ENCODE measurements at places on chromosomes 7 and 10.

DNA sequence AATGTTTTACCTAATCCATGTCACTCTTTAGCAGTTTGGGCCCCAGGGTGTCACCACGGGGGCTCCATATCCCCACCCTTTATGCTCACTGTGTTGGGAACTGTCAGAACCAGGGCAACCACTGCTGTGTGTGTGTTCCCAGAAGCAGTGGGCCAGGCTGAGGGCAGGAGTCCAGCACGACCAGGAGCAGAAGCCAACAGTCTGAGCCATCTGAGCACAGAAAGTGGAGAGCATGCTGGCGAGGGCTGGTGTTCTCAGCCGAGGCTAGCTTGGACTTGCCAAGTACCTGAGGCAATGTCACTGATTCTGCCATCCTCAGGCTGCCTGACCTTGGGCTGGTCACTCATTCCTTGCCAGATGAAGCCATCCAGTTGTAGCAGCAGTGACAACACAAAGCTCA, 285.0 kb downstream of the BMPER start:
- no peak for DNase-seq

DNA sequence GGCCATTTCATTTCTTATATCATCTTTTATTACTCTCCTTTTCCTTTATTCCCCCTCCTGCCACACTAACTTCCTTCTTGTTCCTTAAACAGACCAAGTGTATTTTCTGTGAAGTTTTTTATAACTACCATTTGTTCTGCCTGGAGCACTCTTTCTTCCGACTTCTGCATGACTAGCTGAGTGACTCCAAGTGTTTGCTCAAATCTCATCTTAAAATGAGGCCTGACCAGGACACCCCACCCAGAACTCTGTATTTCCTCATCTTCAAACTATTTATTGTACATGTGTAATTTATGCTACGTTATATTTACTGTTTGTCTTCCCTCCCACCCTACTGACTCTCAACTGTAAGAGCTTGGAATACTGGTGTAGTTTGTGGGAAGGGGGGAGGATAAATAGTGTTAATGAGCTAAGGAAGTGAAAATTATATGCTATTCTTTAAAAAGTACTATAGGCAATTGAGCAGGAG, 3.2 kb downstream of the MINDY3 start:
- no peak for DNase-seq

DNA sequence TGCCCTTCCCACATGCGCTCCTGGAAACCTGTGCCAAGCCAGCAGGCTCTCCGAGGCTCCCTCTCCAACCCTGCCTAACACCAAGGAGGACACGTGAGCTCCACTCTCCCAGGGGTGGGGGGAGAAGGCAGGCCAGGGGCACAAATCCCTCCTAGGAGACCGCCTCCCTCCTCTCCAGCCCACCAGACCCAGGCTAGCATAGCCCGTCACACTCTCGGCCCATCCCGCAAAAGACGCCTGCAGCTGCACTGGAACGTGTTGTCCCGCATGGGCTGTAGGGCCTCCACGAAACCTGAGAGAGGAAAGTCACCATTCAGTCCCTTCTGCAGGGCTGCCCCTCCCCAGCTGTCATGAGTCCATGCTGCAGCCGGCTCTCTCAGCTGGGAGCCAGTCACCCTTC, 126.3 kb downstream of the MAD1L1 start:
- no peak for DNase-seq

DNA sequence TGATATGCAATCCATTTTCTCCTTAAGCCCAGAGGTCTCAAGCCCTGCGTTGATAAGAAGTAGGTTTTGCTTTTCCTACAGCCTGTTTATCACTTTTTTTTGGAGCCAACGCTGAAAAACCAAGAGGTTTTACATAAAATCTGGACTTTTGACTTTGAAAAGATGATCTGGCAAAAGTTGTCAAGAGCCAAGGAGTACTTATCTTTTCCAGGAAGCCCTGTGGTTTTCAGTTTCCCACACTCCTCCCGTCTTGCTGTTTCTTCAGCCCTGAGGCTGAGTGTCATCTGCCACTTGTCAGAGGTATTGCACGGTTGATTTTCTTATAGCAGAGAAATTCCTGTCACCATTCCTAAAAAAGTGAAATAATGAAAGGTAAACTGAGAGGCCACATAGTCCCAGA, 108.7 kb downstream of the TYW1 start:
- DNase-seq, result no peak

DNA sequence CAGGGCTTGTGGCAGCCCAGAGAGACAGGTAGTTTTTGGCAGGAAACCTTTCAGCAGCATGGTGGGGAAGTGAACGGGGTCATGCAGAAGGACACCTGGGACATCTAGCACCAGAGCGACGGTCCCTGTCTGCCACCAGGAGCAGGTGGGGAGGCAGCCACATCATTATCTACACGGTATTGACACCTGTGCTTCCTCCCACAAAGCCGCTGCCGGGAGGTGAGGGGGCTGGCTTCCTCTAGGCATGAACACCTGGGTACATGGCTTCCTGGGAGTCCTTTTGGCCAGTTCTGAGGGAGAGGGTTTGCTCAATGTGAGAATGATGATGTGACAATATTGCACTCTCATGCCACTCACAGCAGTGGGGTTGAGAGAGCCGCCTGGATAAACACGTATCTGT, 275.2 kb downstream of the ACTR3B start:
- DNase-seq, result no peak

DNA sequence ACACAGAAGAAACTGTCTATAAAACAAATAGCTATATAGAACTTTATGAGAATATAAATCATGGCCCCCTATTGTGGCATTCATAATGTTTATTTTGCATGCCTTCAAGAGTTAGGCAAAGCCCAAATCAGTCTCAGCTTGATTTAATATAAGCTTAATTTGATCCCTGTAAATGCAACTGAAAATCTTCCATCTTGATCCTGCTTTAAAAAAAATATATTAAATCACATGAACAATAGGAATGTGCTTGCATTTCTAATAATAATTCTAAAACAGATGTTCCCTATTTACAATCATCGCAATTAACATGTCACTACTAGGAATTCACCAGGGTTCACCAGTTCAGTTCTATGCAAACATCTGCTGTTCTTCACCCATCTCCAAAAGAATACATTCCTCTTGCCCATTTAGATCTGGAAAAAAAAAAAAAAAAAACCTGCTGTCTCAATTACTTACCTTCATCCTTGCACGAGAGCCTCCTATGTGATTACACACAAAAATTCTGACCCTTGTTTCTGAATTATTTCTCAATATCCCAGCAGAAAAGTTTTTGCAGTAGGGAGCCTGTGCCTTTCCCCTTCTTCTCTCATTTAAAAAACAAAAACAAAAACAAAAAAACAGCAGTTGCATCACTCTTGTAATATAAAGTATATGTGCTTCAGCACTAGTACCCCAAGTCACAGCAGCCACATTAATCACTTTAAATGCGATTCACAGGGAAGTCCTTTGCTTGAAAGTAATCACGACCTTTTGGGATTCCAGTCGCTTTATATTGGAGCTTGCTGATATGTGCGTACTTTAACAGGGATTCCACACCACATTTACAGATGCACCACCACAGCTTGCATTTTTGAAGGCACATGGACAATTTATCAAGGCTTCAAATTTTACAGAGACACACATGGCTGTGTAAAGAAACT, 194.8 kb upstream of the KMT2E start:
- no peak for DNase-seq

- no peak for DNase-seq
These were observed 26.8 kb upstream of the MGMT start for GRCh38 chr10:129440247-129440646.

DNA sequence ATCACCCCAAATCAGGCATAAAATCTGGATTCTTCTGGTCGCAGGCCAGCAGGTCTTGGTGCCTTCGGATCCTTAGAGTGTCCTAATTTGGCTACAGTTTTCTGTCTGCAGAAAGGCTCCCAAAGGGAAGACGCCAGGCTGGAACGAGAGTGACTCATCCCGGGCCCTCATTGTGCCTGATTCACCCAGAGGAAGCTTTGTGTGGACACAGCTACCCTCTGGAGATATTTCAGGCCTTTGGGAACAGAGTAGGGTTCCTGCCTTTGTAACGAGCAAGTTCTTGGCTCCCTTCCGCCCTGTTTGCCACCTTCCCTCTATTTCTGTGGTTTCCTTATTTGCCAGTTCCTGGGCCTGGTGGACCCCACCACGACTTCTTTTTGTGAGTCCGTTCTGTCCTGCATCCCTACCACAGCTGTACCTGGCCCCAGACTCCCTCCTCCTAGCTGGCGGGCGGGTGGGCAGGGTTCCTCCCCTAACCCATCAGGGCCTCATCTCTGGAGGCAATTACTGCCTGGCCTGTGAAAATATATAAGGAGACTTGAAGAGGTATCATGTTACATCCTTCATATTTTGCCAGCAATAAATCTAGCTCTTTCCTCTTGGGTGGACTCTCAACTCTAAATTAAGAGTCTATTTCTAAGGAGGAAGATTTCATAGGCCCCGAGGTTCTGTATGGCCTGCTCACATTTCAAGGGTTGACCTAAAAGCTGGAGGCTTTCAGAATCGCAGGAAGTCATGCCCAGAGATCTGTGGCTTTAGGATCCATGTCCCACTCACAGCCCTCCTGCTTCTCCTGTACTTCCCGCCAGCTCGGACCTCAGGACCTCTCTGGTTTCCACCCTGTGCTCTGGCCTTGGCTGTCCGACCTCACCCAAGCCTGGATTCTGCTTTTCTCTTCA, 219.2 kb upstream of the ZNF32 start:
- DNase-seq, result no peak

DNA sequence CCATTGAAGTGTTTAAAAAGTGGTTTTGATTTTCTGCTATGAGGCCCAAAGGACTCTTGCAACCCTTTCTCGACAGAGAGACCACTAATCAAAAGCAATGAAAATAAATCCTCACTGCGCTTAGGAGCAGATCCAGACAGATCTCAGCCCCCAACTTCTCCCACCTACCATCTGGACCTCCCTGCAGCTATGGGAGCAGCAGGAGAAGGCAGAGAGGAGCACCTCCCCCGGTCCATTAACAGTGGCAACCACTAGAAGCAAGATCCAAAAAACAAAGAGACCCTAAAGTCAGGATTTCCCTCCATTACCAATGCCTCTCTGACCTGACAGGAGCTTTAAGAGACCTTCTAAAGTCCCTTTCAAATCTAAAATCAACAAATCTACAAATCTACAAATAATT, 99.0 kb upstream of the LSM8 start:
- DNase-seq, result no peak

DNA sequence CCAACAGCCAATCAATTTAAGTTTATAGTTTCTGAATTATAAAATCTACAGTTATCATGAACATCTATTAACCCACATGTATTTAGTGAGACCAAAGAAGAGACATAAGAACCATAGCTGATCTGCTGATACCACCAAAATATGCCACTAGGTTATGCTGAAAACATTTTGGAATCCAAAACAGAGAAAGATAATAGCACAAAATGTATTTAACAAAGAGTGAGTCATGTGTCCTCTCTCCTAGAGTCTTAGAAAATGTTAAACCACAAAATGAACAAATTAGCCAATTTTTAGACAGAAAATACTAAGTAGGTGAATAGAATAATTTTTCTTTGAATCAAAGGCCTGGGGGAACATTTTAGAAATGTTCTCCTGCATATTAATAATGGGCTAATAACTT, 527.5 kb downstream of the GPAM start:
- no peak for DNase-seq

GRCh38 chr10:23981520-23982309, 227.2 kb upstream of the KIAA1217 start:
- no peak for DNase-seq

GRCh38 chr7:75995996-75996395, 1.6 kb upstream of the TMEM120A start:
- DNase-seq, result no peak

GRCh38 chr10:12729885-12730284, 271.6 kb downstream of the CCDC3 start:
- DNase-seq, result peak; percentile 20

DNA sequence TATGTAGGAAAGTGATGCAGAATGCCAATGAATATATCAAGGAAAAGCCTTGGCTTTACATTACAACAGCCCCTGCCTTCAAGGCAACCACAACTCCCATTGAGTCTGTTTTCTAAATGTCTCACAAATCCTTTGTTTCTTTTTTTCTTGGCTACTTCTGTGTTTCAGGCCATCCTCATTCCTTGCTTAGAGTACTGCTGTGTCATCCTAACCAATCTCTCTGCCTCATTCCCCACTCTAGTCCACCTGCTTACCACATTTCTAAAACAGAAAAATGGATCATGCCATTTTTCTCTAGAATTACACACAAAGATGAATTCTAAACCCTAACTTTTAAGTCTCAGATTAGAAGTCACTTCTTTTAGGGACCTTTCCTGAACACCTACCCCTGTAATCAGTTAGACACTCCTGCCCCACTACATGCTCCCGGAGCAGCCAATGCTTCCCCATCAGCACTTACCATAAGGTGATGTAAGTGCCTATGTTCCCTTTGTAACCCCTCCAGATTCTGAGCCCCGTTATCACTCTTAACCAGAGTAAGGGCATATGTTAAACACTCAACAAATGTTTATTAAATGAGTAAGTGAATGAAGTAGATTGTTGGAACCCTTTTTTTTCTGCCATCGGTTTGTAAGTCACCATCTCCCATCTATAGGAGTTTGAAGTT, 2.8 kb downstream of the BORCS7 start:
- no peak for DNase-seq

- DNase-seq, result no peak
These were observed 53.2 kb downstream of the ADRB1 start for GRCh38 chr10:114096864-114097263.

GRCh38 chr10:66637273-66638036, 288.4 kb upstream of the LRRTM3 start:
- DNase-seq, result no peak

DNA sequence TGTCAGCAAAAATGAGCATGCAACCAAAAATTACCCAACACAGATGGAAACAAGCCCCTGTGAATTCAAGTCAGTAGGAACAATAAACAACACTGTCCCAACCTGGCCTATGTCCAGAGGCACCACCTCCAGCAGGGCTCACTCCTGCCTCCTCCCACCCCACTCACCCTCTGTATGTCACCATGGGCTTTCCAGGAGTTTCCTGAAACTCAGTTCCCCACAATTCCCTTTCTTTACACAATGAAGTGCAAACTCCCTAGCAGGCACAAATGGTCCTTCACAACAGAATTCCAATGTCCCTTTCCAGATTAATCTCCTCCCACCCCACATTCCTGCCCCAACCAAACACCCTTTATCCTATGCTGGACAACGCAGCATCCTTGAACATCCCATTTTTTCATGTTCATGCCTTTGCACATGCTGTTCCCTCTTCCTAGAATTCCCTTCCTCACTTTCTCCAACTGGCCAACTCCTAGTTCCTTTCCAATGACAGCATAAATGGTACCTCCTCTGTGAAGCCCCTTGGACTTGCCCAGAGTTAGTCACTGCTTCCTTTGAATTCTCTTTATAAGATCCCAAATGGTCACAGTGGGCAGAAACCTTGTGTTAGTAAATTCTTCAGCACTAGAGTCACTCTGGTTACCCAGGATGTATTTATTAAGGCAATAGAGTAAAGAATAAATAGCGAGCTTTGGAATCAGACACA, 157.5 kb downstream of the SLIT1 start:
- DNase-seq, result no peak
